ENCODE measurements at places on chromosomes 12 and 14.
A peak's percentile ranks its signal among the peaks of the same experiment; 100 is the strongest.

DNA sequence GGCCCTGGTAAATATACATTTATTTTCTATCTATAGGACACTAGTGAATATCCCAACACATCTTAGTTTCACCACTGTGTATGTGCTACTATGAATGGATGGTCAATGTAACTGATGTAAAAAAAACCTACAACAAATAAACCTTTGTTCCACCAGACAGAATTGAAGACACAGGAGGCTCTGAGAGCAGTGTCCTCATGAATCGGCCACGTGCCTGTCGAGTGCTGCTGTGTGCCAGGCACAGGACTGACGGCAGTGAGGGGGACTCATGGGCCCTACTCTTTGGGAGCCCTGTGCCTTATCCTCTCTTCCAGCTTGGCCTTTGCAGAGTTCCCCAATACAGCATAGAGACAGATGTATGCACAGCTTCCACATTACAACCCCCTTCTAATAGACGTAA is 18.2 kb downstream of the CINP start:
- DNase-seq, result no peak

DNA sequence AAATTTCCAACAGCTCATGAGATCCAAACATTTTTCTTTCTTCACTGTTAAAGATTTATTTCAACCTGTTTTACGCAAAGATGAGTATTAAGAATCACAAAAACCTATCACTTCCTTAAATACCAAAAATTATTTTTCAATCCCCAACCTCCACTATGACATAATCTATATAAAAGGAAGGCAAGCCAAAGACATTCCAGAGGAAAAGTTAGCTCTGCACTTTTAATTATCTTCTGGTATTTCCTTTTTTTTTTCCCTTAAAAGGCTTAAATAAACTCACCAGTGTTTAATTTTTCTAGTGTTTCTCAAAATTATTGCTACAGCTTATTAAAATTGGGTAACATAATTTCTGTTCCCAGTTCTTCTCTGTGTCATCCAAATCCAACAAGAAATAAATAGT is 75.9 kb downstream of the BMP4 start:
- no peak for DNase-seq

DNA sequence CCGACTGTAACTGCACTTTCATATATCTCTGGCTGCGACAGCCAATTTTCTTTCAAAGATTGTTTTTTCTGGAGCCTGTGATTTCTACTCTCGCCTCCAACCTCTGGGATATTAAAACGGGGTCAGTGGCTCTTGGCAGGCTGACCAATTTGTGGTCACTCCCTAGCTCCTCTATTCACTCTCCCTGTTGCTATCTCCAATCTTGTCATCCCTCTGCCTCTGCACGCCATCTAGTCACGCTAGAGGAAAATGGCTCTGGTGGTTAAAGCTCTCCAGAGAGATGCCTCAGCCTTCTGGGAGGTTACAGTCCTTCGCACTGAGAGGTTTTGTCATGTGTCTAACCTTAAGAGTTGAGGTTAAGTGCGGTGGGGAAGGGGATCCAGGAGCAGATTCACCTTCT is 59.8 kb upstream of the CISTR start:
- DNase-seq, result no peak

- DNase-seq, result no peak
Measured at GRCh38 chr14:102883089-102883541, 39.3 kb upstream of the AMN start.

DNA sequence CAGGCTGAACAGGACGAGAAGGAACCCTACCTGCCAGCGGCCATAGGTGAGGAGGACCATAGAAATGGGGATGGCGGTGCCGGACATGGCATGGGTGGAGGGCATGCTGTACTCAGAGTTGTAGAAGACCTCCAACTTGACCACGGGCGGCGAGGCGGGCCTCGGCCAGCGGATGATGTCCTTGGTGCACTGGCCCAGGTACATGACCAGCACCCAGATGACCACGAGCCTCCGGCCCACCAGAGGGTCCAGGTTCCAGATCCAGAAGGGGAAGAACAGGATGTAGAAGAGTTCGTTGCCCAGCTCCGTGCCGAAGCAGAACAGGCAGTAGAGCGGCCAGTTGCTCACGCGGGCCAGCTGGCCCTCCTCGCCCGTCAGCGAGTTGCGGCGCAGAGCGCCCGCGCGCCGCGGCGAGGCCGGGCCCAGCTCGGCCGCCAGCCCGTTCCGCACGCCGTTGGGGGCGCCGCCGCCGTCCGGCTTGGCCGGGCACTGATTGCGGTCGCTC is 582 bp downstream of the SGPP1 start:
- DNase-seq, result peak; percentile 35
